GM13977 (cell line): ENCODE measurements at places on chromosomes 4 and X.

- DNase-seq: no peak
These were observed 735 bp downstream of the NRK start for GRCh38 chrX:105823092-105823455.

DNA sequence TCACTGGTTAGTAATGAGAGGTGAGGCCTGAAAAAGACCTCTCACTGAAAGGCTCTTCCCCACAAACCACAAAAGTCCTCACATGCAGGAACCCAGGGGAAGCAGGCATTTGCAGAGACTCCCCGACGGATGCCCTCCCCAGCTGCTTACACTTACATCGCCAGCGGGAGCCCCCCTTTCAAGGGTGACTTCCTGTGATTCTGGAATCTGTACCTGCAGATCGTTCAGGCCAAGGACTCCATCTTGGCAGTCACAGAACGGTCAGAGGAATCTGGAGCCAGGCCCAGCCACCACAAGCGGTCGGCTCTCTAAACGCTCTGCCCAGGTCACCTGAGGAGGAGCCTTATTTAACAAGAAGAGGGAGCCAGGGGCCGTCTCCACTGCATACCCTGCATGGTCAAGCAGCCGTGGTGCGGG is 71.3 kb upstream of the STS start:
- no peak for DNase-seq

GRCh38 chr4:137881641-137882040 is 349.3 kb upstream of the PCDH18 start:
- no peak for DNase-seq

DNA sequence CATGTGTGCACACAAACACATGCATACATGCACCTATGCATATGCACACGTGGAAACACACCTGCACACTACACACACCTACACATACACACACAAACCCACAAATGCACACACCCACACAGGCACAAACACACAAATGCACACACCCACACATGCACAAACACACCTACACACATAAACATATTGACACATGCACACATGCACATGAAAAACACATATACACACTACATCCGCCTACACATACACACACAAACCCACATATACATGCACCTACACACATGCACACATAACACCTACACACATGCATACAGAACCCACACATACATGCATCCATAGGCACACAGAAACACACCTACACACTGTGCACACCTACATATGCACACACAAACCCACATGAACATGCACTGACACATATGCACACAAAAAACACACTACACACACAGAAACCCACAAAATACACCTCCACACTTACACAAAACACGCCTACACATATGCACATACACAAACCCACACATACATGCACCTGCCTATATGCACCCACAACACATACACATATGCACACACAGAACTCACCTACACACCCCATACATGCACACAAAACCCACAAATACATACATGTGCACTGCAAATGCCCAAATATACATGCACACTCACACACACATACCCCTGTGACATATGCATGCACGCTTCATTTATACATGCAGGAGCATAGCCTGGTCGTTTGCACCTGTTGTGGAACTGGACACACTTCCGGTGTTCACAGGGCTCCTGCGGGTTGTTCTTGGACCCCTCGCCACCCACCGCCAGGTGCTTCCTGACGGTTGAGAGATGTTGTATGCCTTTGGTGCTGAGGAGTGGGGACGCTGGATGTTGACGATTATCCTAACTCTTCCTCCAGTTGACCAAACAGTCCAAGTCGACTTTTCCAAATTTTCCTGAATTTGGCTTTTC is 22.1 kb downstream of the CD99 start:
- no peak for DNase-seq

- no peak for DNase-seq
These were observed 2.0 kb upstream of the HELT start for GRCh38 chr4:185016101-185016940.
